ENCODE measurements at places on chromosomes 7 and 10.

- DNase-seq: no peak
Measured at GRCh38 chr7:41817386-41817785, 114.5 kb upstream of the INHBA start.

DNA sequence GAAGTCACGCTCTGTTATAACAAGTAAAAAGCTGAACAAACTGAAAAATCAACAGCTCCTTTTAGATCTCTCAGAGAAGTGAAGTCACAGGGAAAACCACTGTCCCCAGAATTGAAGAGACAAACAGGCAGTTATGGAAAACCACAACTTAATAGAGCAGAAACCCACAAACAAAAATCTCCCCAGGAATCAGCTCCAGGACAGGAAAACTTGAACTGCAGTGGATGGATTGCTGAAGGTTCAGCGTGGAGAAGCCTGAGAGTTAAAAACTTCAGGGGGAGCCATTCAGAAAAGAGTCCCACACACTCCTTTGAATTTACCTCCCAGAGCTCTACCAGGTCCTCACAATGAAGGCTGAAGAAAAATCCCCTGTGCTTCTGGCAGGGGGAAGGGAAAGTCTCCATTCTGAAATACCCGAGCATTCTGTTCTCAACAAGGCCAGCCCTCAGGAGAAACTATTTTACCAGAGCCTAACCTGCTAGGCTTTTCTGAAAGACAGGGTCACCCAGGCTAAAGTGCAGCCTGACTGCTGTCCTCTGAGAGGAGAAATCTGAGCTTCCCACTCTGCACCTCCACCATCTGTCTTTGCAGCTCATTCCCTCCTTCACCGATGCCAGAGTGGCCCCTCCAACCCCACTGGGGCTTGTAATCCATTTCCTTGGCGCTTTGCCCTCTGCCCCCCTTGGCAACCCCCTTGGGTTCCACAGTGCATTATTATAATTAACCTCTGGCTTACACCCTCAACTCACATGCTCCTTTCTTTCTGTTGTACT is 65.0 kb upstream of the CCNY start:
- no peak for DNase-seq

GRCh38 chr7:71885487-71885886 is 526.7 kb downstream of the CALN1 start:
- no peak for DNase-seq

DNA sequence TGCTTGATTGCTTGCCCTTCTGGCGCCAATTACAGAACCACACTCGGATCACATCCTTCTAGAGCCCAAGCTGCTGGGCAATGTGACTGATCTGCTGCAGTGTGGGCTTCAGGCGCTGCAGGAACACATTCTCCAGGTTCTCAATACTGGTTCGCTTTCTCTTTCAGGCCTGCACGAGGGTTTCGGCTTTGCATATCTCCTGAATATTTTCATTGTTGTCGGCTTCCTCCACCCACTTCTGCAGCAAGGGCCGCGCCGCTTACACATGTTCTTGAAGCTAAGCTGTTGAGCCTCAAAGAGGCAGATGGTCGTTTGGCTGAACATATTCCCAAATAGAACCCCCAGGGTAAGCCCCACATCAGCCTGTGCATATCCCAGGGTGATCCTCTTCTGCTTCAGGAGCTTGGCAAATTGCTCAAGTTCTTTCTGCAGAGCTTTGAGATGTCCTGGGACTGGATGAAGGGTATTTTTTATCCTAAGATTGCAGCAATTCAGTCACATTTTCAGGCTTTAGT is 64.6 kb downstream of the HERC4 start:
- DNase-seq: no peak

DNA sequence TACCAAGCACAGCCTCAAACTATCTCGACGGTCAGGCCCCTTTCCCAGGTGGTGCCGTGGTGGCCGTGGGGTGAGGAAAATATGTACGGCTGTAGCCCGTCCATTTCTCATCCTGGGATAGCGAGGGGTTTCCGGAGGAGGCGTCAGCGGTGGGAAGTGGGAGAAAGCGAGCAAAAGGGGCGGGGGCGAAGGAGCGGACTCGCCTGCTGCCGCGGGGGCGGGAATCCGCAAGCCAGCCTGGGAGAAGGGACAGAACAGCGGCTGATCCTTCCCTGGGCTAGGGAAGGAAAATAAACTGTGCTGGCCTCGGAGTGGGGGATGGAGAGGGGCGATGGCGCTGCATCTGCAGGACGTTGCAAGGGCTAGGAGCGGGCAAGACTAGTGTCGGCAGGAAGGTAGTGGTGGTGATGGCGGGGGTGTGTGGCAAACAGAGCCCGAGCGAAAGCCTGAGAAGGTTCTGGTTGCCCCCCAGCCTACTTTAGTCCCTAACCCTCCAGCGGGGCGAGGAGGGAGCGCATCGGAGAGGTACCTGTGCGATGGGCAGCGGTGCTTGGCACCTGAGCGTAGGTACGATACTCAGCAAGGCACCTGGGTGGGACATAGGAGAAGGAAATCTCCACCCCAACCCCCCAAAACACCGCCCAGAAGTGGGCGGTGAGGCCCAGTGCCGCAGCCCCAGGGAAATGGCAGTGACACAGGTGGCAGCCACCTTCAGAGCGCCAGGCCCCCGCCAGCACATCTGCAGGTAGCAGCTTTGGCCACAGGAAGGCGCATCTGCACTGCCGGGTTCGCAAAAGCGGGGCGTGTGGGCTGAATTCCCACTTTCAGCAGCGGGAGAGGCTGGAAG is 49.9 kb upstream of the STEAP1B start:
- no peak for DNase-seq

DNA sequence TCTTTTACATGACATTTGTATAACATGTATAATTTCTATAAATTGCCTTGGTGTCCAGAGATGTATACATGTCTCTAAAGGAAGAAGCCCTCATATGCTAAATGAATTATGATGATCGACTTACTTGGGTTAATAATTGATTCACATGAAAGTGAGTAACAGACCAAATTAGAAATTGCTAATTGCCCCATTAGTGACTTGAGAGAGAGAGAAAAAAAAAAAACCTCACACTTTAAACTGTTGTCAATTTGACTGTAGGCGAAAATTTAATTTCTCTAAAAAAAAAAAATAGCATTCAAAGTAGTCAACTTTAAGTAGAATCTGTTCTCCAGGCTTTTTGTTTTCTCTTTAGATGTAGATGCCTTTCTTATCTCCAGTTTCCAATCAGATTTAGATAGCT is 383.3 kb downstream of the SH2D4B start:
- DNase-seq: no peak

DNA sequence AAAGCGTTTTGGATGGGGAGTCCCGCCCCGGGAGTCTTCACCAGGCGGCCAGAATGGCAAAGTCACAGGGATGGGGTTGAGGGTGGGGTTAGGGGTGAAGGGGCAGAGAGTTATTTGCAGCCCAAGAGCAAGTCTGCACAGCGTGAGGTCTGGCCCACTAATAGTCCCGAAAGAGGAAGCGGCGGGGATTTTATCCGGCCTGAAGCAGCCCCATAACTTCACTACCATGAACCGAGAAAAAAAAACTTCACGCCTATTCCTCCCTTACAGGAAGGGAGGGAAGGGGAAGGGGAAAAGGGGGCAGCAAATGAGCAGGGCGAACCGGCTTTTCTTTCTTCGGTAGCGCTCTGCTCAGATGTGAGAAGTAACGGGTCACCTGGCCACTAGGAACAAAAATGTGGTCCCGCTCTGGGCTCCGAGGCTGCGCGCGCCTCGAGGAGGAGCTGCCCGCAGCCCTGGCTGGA is 712 bp downstream of the ITPRIP start:
- DNase-seq: no peak

GRCh38 chr10:59106441-59106840 is 70.0 kb upstream of the PHYHIPL start:
- no peak for DNase-seq

DNA sequence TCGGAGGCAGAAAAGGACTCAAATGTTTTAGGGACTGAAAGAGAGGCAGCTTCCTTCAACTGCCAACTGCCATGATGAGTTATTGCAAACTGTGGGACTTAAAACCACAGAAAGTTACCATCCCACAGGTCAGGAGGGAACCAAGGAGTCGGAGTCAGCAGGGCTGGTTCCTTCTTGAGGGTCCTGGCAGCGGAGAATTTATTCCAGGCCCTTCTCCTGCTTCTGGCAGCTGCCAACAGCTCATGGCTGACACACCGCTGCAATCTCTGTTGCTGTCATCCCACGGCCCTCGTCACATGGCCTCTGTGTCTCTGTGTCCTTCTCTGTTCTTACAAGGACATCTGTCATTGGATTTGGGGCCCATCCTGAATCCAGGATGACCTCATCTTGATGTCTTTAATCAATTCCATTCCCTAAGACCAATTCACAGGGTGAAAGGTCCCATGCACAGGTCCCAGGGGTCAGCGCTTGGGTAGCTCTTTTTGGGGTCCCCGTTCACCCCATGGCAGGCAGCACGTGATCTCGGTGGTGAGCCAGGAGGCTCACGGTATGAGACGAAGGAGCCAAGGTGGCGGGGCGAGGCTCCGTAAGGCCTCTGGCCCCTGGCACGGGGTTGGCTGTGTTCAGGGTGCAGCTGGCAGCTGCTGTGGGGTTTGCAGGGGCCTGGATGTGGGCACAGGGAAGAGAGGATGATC is 27.4 kb upstream of the PSMG3 start:
- DNase-seq: no peak

GRCh38 chr10:50417486-50417885 is 166.2 kb upstream of the ASAH2 start:
- no peak for DNase-seq

DNA sequence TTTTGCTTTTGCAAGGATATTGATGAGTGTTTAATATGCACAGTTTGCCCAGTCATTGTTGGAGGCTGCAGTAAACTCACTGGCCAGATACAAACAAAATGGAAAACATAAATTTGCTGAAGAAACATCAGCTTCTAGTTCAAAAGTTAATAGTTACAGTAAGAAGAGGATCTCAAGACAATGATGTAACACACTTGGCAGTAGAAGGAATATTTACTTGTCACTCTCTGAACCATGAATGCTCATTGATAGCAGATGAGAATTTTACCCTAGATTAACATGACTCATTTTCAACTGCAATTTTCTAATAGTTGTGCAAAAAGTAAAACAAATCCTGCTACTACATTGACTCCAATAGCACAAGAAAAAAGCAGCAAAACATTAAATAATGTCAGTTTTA is 47.7 kb downstream of the VWC2 start:
- no peak for DNase-seq

DNA sequence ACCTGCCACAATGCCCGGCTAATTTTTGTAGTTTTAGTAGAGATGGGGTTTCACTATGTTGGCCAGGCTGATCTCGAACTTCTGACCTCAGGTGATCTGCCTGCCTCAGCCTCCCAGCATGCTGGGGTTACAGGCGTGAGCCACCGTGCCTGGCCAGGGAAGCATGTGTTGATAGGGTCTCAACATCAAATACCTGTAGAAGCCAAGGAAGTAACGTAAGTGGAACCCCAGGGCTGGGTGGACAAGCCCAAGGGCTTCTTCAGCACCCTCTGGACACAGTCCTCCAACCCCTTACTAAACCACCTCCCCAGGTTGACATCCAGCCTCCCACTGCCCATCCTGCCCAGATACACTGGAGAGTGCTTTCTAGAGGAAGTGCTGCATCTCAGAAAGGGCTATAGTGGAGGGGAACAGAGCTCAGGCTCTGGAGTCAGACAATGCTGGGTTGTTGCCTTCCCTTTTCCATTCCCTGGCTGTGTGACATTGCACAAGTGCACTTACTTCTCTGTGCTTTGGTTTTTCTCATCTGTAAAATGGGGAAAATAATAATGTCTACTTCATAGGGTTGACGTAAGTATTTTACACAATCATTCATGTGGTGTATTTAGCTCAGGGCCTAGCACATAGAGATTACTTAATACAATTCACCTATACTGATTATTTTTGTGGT is 73.9 kb upstream of the KAT6B start:
- no peak for DNase-seq

DNA sequence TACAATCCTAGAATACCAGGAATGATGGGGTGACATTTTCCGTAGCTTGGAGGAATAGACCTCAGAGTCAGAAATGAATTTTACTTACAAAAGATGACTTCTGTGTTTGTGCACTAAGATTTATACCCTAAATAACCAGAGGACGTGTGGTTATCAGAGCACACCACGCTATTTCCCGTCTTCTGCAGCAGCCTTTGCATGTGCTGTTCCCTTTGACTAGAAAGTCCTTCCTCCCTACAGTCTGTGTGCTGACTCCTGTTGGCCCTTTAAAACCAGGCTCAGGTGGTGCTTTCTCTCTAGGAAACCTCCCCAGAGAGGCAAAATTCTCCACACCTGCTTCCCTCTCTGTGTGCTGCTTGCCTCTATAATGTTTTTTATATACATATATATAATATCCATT is 73.3 kb upstream of the SMNDC1 start:
- DNase-seq: no peak

GRCh38 chr7:158646766-158647474 is 57.7 kb downstream of the NCAPG2 start:
- DNase-seq: no peak

DNA sequence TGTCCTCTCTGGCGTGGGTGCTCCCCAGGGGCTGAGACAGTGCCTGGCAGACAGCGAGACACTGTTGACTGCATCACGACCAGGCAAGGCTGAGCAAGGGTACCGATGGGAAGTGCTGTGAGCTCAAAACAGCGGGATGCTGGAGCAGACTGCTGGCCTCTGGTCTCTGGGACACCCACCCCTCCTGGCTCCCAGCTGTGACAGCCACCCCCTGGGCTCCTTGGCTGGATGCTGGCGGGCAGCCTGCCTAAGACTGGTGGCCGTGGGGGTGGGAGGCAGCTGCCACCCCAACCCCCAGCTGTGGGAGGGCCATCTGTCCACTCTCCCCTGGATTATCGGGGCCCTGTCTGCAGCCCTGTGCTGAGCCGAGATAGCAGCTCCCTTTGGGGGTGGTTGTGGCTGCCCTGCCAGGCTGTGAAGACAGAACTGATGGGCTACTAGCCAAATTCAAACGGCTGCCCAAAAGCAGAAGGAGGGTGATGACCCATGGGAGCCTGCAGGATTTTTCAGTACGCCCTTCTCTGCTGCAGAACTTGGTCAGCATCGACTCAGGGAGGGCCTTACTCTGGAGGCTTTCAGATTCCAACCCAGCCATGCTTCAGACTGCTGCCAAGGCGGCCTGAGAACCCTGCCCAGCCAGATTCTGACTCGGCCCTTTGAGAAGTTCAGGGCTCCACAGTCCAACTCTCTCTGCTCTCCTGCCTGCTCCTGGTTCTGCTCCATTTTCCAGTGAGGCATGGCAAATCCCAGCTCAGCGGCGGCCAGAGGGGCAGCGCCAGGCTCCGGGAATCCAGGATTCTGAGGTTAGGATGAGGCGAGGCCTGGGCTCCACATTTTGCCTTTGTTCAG is 125.3 kb downstream of the NEURL1 start:
- DNase-seq: no peak

Data from fibroblast of skin of left quadriceps (primary cell).